Cortex of kidney (tissue), 1 donor: ENCODE measurements at places on chromosomes 1 and 21.

- DNase-seq: no peak
These were observed 16.9 kb downstream of the GADD45A start for GRCh38 chr1:67701876-67702275.

DNA sequence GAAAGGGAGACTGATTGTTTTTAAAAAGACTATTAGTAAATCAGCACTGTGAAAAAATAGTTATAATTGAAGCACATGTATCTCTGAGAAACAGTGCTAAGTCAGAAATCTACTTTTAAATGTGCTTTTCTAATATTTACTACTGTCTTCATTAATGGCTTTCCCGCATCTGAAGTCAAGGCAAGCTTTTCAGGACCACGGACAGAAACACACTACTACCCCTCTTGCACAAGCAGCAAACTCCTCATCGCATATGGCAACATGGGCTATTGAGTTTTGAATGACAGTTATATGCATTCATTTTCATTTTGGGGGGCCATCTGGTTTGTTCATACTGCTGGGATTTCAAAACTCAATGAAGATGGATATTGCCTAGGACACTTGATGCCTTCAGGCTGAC is 433.4 kb upstream of the CAMK1G start:
- DNase-seq: no peak

GRCh38 chr1:223531742-223532341 is 133.7 kb downstream of the CAPN8 start:
- DNase-seq: no peak

DNA sequence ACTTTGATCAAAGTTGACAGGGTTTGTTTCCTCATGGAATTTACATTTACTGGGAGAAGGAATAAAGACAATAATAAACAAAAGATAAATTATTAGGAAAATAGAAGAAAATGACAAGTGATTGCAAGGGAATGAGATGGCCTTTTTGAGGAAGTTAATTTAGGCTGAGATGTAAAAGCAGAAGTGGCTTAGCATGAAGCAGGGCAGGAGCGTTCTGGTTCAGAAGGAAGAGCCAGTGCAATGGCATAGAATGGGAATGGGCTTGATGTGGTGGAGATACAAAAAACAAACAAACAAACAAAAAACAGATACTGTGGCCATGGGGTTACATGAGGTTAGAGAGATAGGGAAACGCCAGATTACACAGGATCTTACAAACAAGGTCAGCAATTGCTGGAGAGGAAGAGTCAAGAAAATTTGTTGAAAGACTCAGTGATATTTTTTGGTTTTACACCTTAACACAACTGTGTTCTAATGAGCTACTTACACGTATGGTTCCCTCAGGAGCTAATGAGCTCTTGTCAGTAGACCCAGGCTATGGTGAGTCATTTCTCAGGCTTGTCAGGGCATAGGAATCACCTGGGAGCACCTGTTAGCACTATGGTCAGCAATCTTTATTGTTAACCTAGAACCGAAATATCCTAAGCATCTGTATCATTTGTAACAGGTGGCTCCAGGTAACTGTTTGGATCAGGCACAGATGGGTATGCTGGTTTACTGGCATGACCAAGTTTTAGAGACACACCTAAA is 8.7 kb upstream of the CADM3 start:
- no peak for DNase-seq

GRCh38 chr1:172557270-172557669 is 24.3 kb downstream of the SUCO start:
- DNase-seq: no peak
